GM23248 (cell line): ENCODE measurements at places on chromosomes 11 and 22.

GRCh38 chr11:118648291-118648690, 31.2 kb downstream of the TREH start:
- DNase-seq = no peak

DNA sequence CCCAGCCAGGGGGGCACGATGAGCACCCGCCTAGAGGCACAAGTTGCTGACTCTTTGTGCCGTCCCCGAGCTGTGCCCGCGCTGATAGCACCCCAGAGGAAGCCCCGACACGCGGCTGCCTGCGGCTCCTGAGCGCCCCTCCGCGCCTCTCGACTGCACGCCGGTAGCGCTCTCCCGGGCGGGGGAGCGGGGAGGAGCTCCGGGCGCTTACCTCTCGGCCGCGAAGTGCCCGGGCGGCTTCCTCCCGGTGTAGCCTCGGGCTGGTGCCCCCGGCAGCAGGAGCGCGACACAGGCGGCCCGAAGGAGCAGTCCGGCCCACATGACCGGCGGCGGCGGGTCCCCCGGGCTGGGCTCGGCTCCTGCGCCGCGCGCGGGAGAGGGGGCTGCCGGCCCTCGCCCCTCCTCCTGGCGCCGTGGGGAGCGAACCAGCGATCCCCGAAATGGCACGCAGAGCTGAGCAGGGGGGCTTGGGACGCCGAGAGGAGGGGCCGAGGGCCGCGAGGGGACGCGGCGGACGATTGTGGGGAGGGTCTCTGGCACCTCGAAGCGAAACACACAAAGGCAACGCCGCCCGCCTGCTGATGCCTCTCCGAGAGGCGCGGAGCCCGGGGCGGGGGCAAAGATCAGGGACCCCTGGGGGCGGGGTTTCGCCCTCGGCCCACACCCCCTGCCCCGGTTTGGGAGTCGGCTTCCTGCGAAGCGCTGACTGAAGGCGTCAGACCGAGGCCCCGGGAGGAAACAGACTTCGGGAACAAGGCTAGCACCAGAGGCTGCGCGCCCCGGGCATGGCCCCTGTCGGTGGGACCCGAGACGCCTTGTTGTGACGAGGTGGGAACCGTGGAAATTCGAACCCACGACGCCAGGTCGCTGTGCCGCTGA, at the start of gene VWCE:
Gene VWCE (minus strand): TSS at position 600 of the 879 bp plus-strand sequence. CDS start 279 bp downstream, at position 321.
- peak; percentile 82 for DNase-seq

DNA sequence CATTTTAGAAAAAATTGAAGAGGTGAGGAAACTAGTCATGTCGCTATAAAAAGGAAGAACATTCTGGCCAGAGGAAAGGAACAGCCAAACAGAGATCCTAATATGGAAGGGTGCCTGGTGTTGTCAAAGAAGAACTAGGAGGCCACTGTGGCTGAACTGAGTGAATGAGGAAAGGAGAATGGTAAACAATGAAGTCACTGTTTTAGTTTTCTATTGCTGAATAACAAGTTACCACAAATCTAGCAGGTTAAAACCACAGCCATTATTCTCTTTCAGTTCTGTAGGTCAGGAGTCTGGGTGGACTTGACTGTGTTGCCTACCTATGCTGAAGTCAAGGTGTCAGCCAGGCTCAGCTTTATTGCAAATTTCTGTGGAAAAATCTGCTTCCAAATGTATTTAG, 549.3 kb upstream of the CCDC90B start:
- no peak for DNase-seq

DNA sequence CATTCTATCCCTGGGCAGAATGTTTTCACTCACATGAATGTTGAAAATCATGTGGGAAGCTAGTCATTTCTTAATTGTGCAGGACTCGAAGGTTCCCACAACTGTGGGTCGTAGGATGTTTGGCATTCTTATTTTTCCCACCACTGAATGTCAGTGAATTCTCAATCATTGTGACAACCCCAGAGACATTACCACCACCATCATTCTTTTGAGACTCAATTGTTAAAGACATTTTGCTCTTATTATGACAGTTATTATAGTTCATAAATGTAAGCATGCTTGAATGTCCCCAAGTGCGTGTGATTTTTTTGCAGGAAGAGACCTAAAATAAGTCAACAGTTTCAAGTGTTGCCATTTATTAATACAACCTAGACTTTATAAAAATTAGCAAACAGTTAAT, 19.0 kb downstream of the PACS1 start:
- DNase-seq = no peak

DNA sequence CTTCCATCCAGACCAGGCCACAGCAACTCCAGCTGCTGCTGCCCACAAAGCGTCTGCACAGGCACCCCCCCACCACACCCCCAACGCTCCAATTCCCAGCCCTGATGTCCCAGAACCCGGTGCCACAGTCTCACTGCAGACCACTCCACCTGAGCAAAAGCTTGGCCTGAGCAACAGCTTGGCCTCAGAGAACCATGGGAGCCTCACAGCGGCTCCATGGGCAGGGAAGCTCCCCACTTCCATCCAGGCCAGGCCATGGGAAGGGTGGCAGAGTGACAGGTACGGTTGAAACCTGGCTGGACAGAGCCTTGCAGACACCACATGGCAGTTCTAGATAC, 13.2 kb downstream of the PLXNB2 start:
- peak; percentile 22 for DNase-seq

- DNase-seq = no peak
These were observed 79.0 kb upstream of the SHISAL1 start for GRCh38 chr22:44391481-44392445.

- DNase-seq = peak; percentile 2
These were observed 355.9 kb upstream of the RAG2 start for GRCh38 chr11:36953976-36954375.

DNA sequence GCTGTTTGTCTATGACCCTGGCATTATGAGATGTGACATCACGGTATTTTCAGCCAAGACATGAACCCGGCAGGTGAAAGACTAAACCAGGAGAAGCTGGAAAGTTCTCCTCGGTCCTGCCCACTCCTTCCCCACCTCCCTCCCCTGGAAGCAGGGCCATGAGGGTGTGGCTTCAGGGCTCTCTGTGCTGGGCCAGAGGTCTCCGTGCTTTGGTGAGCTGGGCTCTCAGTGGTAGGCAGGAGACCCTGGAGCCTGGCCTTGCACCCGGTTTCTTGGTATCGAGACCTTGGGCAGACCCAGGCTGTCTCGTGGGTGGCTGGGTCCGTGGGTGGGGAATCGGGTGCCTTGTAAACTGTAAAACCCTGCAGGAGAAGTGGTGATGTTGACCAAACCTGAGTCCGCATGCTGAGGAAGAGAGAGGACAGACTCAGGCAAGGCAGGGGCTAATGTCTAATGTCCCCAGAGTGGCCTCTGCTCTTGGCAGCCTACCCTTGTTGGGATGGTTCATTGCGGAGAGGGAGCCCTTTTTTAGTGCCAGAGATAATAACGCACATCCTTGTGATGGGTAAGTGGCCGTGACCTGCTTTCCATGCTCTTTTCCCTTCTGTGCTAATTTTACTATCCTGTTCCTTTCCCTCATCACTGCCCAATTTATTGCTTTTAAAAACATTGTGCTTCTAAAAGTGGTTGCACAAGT, 48.6 kb upstream of the PARVG start:
- DNase-seq = no peak

- DNase-seq = peak; percentile 1
These were observed 356.2 kb downstream of the GRM5 start for GRCh38 chr11:88709567-88709966.

GRCh38 chr11:112613051-112613972, 347.9 kb upstream of the NCAM1 start:
- DNase-seq = peak; percentile 77

GRCh38 chr22:47304191-47304831, 541.9 kb downstream of the TBC1D22A start:
- no peak for DNase-seq

DNA sequence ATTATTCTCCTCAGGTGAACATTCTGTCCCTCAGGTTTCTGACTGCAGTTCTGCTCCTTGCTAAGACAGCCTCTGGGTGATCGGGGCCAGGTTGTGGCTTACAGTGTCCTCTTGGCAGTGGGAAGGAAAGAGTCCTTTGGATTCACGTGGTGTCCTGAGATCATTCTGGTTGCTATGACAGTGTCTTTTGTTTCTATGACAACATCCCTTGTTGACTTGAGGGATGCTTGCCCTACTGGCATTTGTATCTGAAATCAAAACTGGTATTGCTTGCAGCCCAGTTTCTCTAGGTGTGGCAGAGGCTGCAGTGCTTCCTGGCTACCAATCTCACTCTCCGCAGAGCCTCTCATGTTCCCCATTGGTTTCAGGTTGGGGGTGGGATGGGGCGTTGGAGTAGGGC, 151.8 kb upstream of the CCDC90B start:
- DNase-seq = peak; percentile 3

DNA sequence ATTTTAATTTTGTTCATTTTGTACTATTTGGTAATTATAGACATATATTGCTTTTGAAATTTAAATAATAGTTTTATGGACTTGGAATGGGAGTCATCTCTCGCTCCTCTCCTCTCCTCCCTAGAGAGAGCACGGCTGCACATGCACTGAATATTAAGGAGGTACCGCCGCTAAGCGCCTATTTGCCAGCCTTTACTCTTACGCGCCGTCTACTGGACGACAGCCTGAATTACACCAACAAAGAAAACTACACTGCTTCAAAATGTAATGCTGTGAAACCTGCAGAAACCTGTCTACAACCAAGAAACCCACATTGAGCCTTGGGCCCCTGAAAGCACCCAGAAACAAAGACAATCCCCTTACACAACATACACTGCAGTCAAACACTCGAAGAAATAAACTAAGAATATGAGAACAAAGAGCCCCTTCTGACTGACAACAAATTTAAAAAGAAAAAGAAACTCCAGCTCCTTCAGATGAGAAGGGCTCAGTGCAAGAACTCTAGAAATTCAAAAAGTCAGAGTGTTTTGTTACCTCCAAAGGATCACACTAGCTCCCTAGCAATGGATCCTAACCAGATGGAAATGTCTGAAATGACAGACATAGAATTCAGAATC, 737.2 kb downstream of the LRRC4C start:
- DNase-seq = no peak

DNA sequence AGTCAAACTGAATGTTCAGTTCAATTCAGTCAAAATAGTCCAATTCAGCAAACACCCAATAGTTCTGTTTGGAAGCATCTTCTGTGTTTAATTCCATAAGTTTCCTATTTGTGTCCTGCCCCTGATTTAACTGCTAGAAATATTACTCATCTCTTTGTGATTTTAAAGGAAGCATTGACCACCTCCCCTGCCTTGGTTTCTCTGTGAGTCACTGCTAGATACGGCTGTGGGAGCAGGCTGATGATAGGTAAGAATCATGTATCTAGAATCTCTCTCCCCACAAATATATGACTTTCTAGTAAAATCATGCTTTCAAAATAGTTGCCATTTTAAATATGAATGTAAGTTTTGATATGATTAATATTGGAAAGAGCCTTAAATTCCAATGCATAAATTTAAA, 888.5 kb downstream of the NTM start:
- DNase-seq = peak; percentile 42

DNA sequence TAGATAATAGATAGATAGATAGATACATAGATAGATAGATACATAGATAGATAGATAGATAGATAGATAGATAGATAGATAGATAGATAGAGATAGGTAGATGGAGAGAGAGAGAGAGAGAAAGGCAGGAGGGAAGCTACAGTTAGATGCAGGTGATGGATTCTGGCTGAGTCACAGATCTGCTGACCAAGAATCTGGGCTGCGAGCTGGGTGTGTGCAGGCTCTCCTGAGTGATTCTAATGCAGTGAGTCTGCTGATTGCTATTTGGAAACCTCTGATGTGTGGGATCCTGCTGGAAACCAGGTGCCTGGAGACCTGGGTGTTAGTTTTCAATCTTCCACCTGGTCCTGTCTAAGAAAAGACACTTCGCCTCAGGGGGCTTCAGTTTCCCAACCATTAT, 1441.8 kb downstream of the TBC1D22A start:
- no peak for DNase-seq

GRCh38 chr11:72243173-72244059, 560 bp downstream of the PHOX2A start:
- no peak for DNase-seq

DNA sequence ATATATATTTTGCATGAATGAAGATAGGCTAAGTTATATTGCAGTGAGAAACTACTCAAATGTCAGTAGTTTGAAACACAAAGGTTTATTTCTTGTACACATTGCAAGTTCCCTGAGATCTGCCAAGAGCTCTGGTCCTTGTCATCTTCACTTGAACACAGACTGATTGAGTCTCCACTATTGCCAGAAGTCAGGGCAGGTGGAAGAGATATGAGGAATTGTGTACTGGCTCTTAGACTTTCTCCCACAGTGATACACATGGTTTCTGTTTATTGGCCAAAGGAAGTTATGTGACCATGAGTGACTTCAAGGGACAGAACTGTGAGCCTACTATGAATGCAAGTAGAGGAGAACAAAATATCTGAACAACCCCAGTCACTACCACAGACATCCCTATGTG, 44.2 kb downstream of the PPFIBP2 start:
- no peak for DNase-seq

GRCh38 chr22:50001388-50002231, 11.0 kb downstream of the IL17REL start:
- DNase-seq = no peak

- peak; percentile 65 for DNase-seq
These were observed 126.0 kb downstream of the SYN3 start for GRCh38 chr22:32932176-32932575.

GRCh38 chr11:22976146-22976545, 115.9 kb upstream of the CCDC179 start:
- DNase-seq = peak; percentile 57

DNA sequence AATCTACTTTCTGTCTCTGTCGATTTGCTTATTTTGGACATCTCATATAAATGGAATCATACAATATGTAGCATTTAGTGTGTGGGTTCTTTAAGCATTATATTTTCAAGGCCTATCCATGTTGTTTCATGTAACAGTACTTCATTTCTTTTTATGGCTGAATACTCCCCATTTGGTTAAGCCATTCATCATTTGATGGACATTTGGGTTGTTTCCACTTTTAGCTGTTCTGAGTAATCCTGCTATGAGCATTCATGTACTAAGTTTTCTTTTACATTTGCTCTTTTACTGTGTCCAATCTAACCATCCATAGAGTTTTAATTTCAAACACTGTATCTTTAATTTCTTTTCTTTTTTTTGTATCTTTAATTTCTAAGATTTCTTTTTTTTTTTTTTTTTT, 55.6 kb upstream of the SPTBN2 start:
- DNase-seq = no peak

- no peak for DNase-seq
These were observed 1022.5 kb downstream of the TBC1D22A start for GRCh38 chr22:47784991-47785390.

- DNase-seq = peak; percentile 27
These were observed 65.5 kb downstream of the GGTLC2 start for GRCh38 chr22:22709719-22710445.

- DNase-seq = peak; percentile 19
These were observed 1047.1 kb upstream of the CCDC90B start for GRCh38 chr11:84333221-84333620.

GRCh38 chr11:88104408-88104807, 70.8 kb downstream of the RAB38 start:
- DNase-seq = peak; percentile 6
